ENCODE measurements at places on chromosomes 1 and 21.

GRCh38 chr1:64137412-64137803, 66.0 kb upstream of the UBE2U start:
- no peak for DNase-seq

DNA sequence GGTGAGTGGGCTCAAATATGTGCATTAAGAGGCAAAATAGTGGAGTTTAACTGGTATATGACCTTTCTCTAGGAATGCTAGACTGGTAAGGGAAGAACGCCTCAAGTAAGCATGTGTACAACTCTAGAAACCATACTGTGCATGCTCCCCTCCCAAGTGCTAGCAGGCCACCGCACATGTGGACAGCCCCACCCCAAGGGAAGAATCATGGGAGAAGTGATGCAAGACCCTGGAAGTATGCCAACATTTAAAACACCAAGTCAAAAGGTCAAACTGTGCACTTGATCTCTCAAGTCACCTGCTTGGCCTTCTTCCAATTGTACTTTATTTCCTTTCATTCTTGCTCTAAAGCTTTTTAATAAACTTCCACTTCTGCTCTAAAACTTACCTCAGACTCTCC, 120.4 kb downstream of the WDR3 start:
- no peak for DNase-seq

GRCh38 chr1:60859111-60859510, 223.2 kb upstream of the NFIA start:
- no peak for DNase-seq

GRCh38 chr1:113276507-113276906, 113.8 kb upstream of the MAGI3 start:
- no peak for DNase-seq

DNA sequence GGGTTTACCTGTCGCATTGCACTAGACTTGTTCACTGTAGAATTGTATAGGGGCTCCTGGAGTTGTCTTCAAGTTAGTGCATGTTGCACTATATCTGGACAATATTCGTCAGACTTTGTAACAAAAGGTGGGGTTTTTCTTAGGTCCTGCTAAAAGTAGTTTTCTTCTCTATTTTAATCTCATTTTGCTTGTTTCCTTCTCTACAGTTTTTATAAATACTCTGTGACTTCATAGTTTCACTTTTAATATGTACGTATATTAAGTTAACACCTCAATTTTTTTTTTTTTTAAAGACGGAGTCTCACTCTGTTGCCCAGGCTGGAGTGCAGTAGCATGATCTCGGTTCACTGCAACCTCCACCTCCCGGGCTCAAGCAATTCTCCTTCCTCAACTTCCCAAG, 26.5 kb upstream of the MRPS6 start:
- DNase-seq = no peak

DNA sequence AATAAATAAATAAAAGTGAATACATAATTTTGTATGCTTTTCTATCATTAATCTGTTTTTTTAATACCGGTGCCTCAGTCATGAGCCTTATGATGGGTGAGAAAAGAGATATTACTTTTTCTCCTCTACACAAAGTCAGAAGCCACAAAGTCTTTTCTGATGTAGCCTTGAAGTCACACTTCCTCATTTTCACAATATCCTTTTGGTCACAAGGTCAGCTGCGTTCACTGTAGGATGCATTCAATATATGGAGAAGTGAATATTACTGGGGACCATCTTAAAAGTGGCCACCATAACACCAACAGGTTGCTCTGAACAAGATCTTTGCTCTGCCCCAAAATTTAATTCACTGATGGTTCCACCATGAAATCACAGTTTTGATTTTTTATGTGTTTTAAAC, 83.3 kb upstream of the TNR start:
- no peak for DNase-seq

GRCh38 chr1:91661121-91661520, 160.5 kb downstream of the CDC7 start:
- no peak for DNase-seq

- DNase-seq = no peak
Measured at GRCh38 chr1:151860504-151861187, 7.1 kb upstream of the THEM5 start.

DNA sequence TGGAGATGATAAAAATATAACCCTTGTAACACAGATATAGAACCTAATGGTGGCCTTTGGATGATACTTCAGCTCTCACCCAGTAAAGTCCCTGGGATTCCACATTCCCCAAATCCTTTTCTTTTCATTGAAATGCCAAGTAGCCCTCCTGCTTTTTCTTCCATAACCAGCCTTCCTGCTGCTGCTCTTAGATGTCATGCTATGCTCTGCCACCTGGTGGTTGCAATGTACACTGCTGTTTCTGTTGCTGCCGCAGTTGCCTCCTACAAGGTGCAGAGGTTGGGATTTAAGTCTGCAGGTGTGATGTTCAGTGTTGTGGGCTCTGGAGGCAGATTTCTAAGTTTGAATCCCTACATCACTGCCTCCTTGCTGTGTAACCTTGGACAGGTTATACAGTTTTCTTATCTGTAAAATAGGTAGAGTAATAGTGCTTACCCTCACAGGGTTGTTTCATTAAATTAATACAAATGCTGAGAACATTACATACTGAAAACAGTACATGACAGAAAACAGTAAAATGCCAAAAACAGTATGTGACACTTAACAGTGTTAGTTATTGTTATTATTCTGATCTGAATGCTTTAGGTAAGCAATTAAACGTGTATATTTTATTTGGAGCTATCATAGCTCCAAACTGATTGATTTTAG, 64.3 kb downstream of the CAMSAP2 start:
- DNase-seq = peak; percentile 86

- no peak for DNase-seq
Measured at GRCh38 chr1:201697174-201697573, 131.8 kb upstream of the IPO9 start.

GRCh38 chr1:206738370-206739366, 31.9 kb upstream of the IL19 start:
- DNase-seq = peak; percentile 45

DNA sequence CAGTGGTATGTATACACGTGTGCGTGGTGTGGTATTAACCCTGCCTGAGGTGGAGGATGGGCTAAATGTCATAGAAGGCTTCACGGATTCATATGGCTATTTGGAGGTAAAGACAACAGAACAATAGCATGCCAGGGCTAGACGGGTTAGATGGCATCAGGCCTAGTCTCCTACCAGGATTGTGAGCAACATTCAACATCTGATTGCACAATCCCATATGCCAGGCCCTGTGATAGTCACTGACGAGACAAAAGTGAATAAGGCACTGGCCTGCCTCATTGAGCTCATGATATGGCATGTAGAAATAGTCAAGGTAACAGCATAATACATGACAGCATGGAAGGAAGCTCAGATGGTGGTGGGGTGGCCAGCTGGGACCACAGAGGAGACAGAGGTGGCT, 167.1 kb upstream of the BEND5 start:
- no peak for DNase-seq

DNA sequence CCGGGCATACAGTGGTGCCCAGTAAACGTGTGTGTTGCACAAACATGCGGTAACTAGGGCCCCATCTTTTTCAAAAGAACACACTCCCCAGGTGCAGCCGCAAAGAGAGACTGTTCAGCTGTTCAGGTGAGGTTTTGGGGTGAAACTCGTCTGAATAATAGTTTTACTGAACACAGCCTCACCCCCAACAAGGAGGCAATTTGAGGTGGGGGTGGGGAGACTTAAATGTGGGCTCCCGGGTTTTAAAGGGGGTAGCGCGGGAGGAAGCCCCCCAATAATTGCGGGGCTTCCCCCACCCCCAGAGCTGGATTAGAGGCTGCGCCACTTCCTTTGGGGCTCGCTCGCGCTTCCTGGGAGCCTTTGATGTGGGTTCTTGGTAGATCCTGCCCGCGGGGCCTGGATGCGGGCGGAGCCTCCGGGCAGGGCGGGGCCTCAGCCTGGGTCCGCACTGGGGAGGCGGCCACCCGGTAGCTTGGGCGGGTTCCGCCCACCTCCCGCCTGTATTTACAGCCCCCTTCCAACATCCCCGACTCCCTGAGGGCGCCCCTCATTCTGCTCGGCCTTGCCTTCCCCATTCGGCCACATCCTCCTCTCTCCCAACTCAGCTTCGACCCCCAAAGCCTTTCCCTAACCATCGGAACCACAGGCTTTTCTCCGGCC, 6.4 kb upstream of the EPHA2 start:
- DNase-seq = no peak

DNA sequence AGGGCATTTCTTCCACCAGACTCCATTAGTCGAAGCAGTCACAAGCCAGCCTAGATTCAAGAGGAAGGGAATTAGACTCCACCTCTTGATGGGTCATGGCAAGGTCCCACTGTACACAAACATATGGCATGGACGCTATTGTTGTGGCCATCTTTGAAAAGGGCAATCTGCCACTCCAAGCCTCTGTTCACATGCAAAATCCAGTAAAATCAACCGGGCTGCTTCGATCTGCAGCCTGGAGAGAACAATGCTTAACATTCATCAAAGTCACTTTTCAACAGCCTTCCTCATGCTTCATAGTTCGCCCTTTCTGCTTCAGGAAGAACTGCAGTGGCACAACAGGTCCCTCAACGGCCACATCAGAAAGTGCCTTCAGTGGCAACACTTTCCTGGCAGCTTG, 28.0 kb upstream of the GJB5 start:
- no peak for DNase-seq

DNA sequence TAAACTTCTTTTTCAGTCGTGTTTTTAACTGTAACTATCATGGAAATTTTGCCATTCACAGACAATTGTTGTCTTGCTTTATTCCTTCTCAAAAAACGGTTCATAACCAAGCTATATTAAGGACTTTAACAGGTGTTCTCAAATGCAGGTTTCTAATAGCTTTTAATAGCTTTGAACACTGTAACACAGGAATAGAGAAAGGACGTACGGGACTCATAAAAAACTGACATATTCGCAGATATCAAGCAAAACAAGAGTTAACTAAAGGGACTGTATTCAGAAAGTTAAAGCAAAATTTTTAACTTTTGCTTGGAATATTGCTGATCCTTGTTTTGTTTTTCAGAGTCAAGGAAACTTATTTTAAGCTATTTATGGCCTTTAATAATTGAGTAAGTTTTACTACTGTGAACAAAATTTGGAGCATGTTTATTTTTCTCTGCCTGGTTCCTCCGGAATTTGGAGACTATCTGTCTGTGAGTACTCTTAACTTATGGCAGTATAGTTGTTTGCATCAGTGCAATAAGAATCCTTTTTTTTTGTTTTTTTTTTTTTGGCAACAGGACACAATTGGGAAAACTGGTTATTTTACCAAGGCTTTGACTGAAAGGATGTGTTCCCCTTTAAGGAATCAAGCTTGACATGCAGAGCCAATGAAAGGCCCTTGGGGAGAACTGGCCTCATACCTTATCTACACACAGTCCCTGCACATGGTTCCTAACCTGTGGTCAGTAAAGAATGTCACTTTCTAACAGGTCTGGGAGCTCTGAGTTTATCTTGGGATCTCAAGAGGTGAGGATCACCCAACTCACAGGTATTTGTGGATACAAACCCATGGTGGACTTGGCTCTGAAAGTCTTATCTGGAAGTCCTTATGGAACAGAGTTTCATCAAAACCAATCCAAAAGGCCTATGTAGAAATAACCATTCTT, 5.8 kb upstream of the CD46 start:
- peak; percentile 59 for DNase-seq

GRCh38 chr1:17080880-17081279, 27.0 kb upstream of the SDHB start:
- DNase-seq = no peak

- DNase-seq = no peak
Measured at GRCh38 chr1:204081164-204081790, 8.4 kb downstream of the SOX13 start.

Measured in Calu3 (cell line).